ENCODE measurements at places on chromosomes 5 and 9. TPM values are rescaled to one million over a fixed set of nuclear protein-coding genes. Genes with fewer than 3 reads are reported as not detected.

DNA sequence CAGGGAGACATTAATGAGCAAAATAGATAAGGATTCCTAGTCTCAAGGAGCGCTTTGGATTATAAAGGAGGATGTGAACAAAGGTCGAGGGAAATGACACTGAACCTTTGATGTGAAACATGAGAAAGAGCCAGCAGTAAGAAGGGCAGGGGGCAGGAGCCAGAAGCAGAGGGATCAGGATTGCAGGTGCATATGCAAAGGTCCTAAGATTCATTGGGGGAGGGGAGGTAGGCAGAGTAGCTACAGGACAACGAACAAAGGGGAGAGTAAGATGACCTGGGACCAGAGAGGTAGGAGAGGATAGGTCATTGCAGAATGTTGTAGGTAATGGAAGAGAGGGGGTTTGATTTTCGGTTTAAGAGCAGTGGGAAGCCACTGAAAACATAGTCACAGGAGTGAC is 129.2 kb upstream of the TRPM3 start:
- DNase-seq, result no peak

The GARIN3 gene
- not detected for polyA plus RNA-seq

GRCh38 chr5:17105744-17106418 is 111.5 kb upstream of the BASP1 start:
- no peak for DNase-seq

- DNase-seq, result no peak
These were observed 29.8 kb upstream of the ENHO start for GRCh38 chr9:34552606-34552981.

GRCh38 chr5:39580702-39581453 is 156.1 kb upstream of the DAB2 start:
- no peak for DNase-seq

DNA sequence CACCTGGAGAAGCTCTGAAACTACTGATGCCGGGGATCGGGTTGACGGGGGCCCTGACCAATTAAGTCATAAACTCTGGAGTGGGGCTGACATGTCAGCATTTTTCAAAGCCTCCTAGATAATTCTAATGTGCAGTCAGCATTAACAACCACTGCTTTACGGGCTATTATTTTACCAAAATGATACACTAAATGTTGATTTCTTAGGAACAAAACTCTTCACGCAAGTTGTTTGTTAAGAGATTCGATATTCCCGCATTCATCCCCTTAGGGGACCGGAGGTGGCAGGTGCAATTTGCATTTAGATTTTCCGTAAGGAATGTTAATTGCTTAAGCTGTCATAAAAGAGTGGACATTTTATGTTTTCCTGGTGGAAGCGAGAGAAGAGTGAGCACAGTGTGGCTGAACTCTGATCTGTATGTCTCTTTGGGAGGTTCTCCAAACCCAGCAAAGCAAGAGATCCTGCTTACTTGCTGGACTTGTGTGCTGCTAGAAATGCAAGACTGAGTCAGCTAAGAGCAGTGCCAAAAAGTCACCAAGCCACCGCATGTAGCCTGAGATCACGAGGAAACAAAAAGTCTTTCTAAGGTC is 77.6 kb downstream of the UGCG start:
- no peak for DNase-seq

- DNase-seq, result no peak
These were observed 28.2 kb downstream of the EXOC3 start for GRCh38 chr5:470961-471749.

The TAF9 gene
- 113 TPM for polyA plus RNA-seq

The C5orf58 gene
- 1.8 TPM for polyA plus RNA-seq

DNA sequence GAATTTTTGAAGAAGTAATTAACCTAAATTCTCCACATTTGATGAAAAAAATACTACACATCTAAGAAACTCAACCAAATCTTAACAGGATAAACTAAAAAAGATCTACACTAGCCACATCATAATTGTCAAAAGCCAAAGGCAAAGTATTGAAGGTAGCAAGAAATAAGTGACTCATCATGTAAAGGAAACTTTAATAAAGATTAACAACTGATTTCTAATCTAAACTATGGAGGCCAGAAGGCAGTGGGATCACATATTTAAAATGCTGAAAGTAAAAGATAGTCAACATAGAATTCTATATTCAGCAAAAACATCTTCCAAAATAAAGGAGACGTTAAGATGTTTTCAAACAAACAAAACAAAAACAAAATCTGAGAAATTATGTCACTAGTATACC is 2002.9 kb downstream of the MAT2B start:
- DNase-seq, result no peak

The CDKN2B gene
- 0.31 TPM for polyA plus RNA-seq

GRCh38 chr5:138229387-138229786 is 16.3 kb upstream of the CDC23 start:
- no peak for DNase-seq

- DNase-seq, result no peak
These were observed 233.8 kb downstream of the MTRR start for GRCh38 chr5:8102714-8103113.

GRCh38 chr5:145178641-145179523 is 656.3 kb downstream of the PRELID2 start:
- no peak for DNase-seq

DNA sequence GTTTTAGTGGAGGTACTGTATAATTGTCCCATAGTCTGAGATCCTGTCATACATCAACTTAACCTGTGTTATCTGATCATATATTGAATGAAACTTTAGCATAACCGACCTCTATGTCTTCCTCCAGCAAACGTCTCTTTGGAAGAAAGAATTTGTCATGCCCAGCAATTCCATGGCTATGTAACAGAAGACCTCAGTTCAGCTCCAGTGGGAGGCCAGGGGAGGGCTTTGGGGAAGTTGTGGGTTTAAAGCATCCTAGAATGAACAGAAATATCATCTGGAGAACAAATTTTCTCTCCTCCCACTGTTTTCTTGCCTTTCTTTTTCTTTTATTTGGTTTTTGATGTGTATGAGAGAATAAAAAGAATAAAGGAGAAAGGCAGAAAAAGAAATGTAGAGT is 164.5 kb downstream of the GAS1 start:
- no peak for DNase-seq

DNA sequence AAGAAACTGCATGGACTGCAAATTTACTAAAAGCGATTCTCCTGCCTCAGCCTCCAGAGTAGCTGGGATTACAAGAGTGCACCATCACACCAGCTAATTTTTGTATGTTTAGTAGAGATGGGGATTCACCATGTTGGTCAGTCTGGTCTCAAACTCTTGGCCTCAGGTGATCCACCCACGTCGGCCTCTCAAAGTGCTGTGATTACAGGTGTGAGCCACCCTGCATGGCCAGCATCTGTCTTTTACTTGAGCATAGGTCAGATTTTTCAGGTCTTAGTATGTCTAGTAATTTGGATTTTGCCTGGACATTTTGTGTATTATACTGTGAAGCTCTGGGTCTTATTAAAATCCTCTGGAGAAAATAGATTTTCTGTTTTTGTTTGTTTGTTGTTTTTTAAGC is 277.8 kb upstream of the VLDLR start:
- DNase-seq, result no peak

DNA sequence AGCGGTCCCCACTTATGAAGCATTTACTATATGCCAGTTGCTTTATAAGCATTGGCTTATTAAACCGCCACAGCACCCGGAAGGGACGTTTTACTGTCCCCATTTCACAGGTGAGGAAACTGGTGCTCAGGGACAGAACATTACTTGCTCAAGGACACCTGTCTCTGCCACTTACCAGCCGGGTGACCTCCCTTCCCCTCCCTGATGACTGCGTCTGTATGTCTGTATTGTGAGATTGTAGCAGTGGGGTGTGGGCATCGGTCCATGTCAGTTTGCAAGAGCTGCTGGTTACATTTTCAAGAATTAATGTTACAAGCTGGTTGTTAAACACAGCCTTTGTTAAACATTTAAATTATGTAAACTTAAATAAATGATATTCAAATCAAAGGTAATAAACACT is 77.6 kb upstream of the LMX1B start:
- no peak for DNase-seq

- DNase-seq, result no peak
These were observed 159.9 kb downstream of the PPP2R2B start for GRCh38 chr5:146718609-146719008.

- no peak for DNase-seq
These were observed 299.9 kb downstream of the CSNK1G3 start for GRCh38 chr5:123811831-123812230.

DNA sequence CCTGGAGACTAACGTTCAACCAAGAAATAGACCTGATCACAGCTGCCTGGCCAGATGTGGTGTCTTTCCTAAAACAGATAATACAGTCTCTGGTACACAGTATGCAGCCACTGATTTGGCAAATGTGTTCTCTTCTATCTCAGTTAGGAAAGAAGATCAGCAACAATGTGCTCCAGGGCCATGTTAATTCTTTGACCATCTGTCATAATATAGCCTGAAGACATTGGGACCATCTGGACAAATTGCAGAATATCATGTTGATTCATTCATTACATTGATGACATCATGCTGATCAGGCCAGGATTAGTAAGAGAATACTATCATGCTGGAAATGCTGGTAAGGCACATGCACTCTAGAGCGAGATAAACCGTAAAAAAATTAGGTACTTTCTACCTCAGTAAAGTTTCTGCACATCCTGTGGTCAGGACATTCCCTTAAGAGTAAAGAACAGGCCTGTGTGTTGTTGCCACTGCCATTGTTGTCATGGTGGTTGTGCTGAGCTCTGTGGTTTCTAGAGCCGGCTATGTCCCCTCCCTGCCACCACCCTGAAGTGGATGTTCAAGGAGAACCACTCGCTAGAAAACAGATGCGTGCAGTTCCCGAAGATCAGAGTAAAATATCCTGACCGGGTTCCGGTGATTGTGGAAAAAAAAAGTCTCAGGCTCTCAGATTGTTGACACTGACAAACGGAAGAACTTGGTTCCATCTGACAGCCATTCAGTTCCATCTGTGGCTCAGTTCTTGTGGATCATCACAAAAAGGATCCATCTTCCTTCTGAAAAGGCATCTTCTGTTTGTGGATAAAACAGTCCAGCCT is 6.4 kb upstream of the JMY start:
- no peak for DNase-seq
